ENCODE measurements at places on chromosomes 7 and 10. TPM values are rescaled to one million over a fixed set of nuclear protein-coding genes. Genes with fewer than 3 reads are reported as not detected.

GRCh38 chr10:100970076-100970913, 991 bp downstream of the SEMA4G start:
- peak overlapping the region; percentile 68 for H3K4me3 ChIP-seq
- peaks cover 2% of the 10 kb centered on the region for H3K36me3 ChIP-seq
- no peak for DNase-seq
- peaks cover 25% of the 10 kb centered on the region for H3K4me1 ChIP-seq
- H3K27ac ChIP-seq = no peak overlapping the region

DNA sequence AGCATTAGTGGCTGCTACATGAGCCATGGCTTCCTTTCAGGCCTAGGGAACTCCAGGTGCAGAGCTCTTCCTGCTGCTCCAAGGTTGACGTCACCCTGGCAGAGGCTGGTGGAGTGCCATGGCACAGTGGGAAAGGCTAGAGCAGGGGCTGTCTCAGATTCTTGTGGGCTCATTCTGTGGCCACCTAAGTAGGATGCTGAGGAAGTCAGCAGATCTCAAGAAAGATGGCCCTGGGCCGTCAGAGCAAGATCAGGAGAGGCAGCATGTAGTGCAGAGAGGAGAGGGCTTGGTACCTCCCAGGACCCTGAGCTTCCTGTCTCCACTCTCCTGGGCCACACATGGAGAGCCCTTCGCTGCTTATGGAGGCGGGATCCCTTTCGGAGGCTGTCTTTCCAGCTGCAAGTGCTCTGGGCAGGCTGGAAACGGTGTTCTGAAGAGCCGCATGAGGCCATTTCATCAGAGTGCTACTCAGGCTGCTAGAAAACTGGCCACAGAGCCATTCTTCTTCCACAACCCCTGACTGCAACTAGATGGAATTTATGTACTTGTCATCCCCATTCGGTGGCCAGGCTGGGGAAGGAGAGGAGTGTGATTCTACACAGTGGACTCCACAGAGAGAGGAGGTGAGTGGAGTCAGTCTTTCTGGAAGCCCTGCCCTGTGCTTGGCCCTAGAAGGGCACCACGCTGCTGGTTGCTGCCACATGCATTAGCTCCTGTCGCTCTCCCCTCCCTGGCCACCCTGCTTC, 304.2 kb downstream of the RPS24 start:
- no peak overlapping the region for H3K27ac ChIP-seq
- H3K36me3 ChIP-seq = peaks cover 1% of the 10 kb centered on the region
- DNase-seq = no peak
- H3K4me1 ChIP-seq = no peaks in the 10 kb centered on the region
- H3K4me3 ChIP-seq = no peak overlapping the region
- H3K27me3 ChIP-seq = peaks cover 7% of the 10 kb centered on the region

DNA sequence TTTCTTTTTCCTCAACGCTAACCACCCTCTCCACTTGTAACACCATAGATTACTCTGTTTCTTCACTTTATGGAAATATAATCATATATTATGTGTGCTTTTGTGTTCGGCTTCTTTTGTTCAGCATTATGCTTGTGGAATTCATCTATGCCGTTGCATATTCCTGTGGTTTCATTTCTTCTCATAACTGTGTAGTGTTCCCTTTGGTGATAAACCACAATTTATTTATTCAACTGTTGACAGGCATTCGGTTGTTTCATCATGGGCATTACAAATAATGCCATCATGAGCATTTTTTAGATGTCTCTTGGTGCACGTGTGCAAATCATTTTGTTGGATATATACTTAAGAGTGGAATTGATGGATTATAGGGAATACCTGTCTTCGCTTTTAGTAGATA, 12.1 kb downstream of the AVL9 start:
- H3K27me3 ChIP-seq = no peaks in the 10 kb centered on the region
- no peak overlapping the region for H3K4me3 ChIP-seq
- H3K4me1 ChIP-seq = peaks cover 65% of the 10 kb centered on the region
- H3K36me3 ChIP-seq = peaks cover 9% of the 10 kb centered on the region

GRCh38 chr10:35640474-35640873, 1.6 kb downstream of the FZD8 start:
- H3K36me3 ChIP-seq = no peaks in the 10 kb centered on the region
- H3K4me3 ChIP-seq = peak overlapping the region; percentile 47
- H3K27me3 ChIP-seq = peaks cover 49% of the 10 kb centered on the region
- H3K4me1 ChIP-seq = peaks cover 19% of the 10 kb centered on the region

DNA sequence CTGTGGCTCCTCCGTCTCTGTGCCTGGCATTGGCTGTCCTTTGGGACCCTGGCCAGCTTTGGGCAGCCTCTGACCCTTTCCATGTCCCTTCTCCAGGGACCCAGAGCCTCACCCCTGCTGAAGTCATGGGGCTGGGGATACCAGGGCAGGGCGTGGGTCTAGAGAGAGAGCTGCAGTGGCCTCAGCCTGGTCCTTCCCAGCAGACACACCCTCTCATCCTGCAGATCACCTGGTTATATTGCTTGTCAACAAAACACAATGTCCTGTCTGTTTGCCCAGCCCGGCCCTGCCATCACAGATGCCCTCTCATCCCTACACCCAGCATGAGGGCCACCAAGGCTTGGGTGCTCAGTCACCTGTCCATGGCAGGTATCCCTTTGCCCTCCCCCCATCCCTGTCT, 1.8 kb downstream of the MUC17 start:
- H3K36me3 ChIP-seq = no peaks in the 10 kb centered on the region
- H3K27ac ChIP-seq = no peak overlapping the region
- peaks cover 21% of the 10 kb centered on the region for H3K27me3 ChIP-seq
- no peak for DNase-seq
- H3K4me1 ChIP-seq = peaks cover 18% of the 10 kb centered on the region

- H3K4me1 ChIP-seq = peaks cover 45% of the 10 kb centered on the region
- no peaks in the 10 kb centered on the region for H3K36me3 ChIP-seq
- no peak overlapping the region for H3K27ac ChIP-seq
- no peak overlapping the region for H3K4me3 ChIP-seq
Observed at GRCh38 chr7:41889040-41889439, 186.2 kb upstream of the INHBA start.

GRCh38 chr10:124691002-124691401, 53.2 kb downstream of the FAM53B start:
- H3K4me1 ChIP-seq = peaks cover 91% of the 10 kb centered on the region
- DNase-seq = no peak
- H3K27me3 ChIP-seq = no peaks in the 10 kb centered on the region
- H3K27ac ChIP-seq = no peak overlapping the region

DNA sequence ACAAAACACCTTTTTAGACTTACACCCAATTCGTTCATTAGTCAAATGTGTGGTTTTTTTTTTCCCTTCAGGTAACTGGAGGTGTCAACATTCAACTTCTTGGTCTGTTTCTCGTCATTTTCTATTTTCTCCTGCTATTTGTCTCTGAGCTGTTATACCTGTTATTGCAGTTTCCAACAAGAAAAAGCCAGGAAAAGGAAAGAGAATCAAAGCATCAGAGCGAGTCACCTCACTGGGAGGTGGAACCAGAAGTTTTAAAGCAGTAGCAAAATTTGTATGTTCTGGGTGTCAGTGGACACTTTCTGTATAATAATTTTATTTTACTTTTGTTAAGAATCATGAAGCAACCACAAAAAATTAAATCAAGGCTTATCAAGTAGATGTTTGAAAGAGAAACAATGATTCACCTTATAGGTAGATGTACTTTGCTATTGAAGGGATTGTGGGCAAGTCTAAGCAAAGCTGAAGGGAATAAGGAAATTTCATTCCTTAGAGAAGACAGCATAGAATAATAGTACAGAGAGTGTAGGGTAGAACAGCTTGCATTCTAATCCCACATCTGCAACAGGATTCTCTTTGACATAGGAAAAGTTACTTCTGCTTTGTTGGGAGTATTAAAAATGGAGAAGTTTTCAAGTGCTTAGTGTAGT, 675.8 kb downstream of the PCDH15 start:
- H3K36me3 ChIP-seq = no peaks in the 10 kb centered on the region
- H3K4me1 ChIP-seq = no peaks in the 10 kb centered on the region
- DNase-seq = no peak

- DNase-seq = no peak
- H3K4me3 ChIP-seq = no peak overlapping the region
- no peaks in the 10 kb centered on the region for H3K4me1 ChIP-seq
- H3K36me3 ChIP-seq = no peaks in the 10 kb centered on the region
Observed at GRCh38 chr10:119413093-119413453, 129.4 kb downstream of the RGS10 start.

GRCh38 chr7:11153694-11154093, 180.0 kb downstream of the PHF14 start:
- no peak overlapping the region for H3K4me3 ChIP-seq
- H3K27ac ChIP-seq = no peak overlapping the region
- no peaks in the 10 kb centered on the region for H3K36me3 ChIP-seq
- DNase-seq = no peak

DNA sequence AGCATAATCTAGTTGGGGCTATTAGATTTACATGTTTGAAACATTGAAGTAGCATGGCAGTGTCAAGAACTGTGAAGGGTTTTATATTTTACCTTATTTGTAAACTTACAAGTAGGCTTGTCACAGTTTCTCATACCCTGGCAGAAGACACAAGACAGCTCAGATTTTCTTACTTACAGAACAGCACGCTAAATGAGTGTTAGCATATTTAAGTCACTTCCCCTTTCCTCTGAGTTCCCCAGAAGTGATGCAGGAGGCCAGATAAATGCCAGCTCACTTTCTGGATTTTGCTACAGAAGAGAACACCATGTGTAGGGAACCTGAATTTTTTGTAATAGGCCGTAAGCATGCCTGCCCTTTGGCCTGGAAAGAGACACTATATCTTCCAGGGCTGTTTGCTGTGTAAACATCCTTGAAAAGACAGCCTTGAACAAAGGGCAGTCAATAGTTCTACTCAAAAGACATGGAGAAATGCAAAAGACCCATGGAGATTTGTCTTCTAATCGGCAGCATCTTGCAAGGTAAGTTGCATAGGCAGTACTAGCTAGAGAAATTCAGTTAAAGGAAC, 279.1 kb downstream of the PHF14 start:
- H3K27ac ChIP-seq = no peak overlapping the region
- DNase-seq = no peak
- no peaks in the 10 kb centered on the region for H3K36me3 ChIP-seq
- H3K27me3 ChIP-seq = peaks cover 21% of the 10 kb centered on the region
- no peaks in the 10 kb centered on the region for H3K4me1 ChIP-seq

- no peak overlapping the region for H3K27ac ChIP-seq
- DNase-seq = no peak
- no peaks in the 10 kb centered on the region for H3K27me3 ChIP-seq
- H3K4me3 ChIP-seq = no peak overlapping the region
Observed at GRCh38 chr10:21402606-21403083, 122.8 kb downstream of the SKIDA1 start.

DNA sequence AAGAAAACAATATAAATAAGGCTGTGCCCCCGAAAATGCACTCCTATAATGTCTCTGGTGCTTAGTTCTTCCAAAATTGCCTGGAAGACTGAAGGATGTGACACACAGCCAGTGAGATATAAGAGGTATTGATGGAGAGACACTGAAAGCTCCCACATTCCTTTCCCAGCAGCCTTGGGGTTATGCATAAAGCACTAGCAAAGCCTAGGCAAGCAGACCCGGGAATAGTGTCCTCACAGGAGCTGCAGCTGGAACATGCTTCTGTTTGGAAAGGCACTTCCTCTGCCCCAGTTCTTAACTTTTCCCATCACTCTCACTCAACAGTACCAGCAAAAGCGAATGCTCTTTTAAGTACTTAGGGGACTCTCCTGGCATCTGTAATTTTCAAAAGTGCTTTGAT, 178.0 kb downstream of the AMPH start:
- no peaks in the 10 kb centered on the region for H3K36me3 ChIP-seq
- peaks cover 12% of the 10 kb centered on the region for H3K4me1 ChIP-seq
- DNase-seq = no peak
- H3K27me3 ChIP-seq = peaks cover 11% of the 10 kb centered on the region
- H3K27ac ChIP-seq = no peak overlapping the region

DNA sequence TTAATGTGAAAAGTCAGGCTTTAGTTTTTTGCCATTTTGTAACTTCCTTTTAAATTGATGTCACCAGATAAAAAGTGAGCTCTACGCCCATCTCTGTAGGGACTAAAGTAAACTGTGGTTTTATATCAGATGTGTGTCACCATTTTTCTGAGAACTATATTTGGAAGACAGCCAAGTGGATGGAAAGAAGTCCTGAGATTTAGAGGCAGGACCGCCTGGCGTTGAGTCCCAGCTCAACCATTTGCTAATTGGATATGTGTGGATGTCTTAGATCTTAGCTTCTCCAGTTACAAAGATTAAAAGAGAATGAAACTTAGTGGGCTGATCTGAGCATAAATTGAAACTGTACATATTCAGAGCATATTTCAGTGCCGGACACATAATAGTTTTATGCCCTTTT, 691.6 kb upstream of the CELF2 start:
- H3K4me3 ChIP-seq = no peak overlapping the region
- H3K36me3 ChIP-seq = no peaks in the 10 kb centered on the region
- DNase-seq = no peak
- H3K4me1 ChIP-seq = no peaks in the 10 kb centered on the region

DNA sequence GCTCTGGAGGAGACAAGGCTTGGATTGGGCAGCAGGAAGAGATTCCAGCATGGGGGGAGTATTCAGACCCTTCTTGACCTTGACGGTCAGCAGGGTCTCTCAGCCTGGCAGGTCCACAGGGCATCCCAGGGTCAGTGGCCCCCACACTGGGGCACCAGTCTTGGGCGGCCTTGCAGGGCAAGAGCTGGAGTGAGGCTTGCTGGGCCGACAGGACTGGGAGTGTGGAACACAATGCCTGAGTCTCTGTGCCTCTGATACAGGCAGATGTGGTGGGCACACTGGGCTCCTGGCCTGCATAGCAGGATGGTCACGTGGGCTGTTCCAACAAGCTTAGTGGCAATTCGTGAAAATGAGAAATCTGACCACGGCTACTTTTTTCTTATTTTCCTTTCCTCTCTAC, 229.7 kb downstream of the TCERG1L start:
- peak overlapping the region; percentile 39 for H3K4me3 ChIP-seq
- DNase-seq = no peak
- no peak overlapping the region for H3K27ac ChIP-seq
- no peaks in the 10 kb centered on the region for H3K36me3 ChIP-seq
- peaks cover 6% of the 10 kb centered on the region for H3K27me3 ChIP-seq

DNA sequence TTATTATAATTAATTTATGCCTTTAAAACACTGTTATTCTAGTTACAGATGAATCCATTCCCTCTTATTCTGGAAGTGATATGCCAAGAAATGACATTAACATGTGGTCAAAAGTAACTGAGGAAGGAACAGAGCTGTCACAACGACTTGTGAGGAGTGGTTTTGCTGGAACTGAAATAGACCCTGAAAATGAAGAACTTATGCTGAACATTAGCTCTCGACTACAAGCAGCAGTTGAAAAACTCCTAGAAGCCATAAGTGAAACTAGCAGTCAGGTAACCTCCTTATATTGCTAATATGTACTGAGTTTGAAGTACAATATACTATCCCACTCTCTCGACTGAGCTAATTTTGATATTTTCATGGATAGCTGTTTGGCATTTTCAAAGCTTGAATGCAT, 81.6 kb downstream of the CYP51A1 start:
- no peaks in the 10 kb centered on the region for H3K27me3 ChIP-seq
- peaks cover 4% of the 10 kb centered on the region for H3K4me1 ChIP-seq
- no peak overlapping the region for H3K27ac ChIP-seq
- H3K36me3 ChIP-seq = peaks cover 2% of the 10 kb centered on the region
- no peak for DNase-seq

Gene ADAM12
- 0.63 TPM for total RNA-seq

Gene PNLIP
- total RNA-seq = not detected
